ENCODE measurements at places on chromosomes 5 and 9. TPM values are rescaled to one million over a fixed set of nuclear protein-coding genes. Genes with fewer than 3 reads are reported as not detected.

DNA sequence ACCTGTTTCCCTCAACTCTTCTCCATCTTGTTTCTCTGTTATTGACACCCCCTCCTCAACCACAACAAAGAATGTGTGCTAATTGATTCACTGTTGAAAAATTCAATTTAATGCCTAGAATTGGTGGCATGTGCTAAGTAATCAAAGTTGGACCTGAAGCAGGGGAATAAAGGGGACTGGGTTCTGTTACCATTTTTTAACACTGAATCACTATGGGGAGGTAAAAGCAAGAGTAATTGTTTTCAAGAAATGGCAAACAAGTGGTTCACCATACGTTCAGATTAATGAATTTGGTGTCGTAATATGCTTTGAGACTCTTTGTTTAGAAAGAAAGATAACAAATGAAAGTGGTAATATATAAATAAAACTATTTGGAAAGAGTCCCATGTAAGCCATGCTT lies 17.0 kb upstream of the SSBP2 start:
- no peak for DNase-seq

- no peak for DNase-seq
Observed at GRCh38 chr5:103259705-103260355, 1.3 kb downstream of the MACIR start.

GRCh38 chr9:124149992-124150391 lies 107.8 kb upstream of the NEK6 start:
- no peak for DNase-seq

GRCh38 chr5:147567917-147568598 lies 58.2 kb upstream of the DPYSL3 start:
- DNase-seq: peak; percentile 67

- DNase-seq: no peak
Observed at GRCh38 chr5:171226096-171226754, 82.8 kb upstream of the TLX3 start.

- DNase-seq: no peak
Observed at GRCh38 chr5:4042311-4042710, 446.7 kb downstream of the IRX1 start.

- no peak for DNase-seq
Observed at GRCh38 chr5:151647320-151647861, 39.3 kb downstream of the SPARC start.

DNA sequence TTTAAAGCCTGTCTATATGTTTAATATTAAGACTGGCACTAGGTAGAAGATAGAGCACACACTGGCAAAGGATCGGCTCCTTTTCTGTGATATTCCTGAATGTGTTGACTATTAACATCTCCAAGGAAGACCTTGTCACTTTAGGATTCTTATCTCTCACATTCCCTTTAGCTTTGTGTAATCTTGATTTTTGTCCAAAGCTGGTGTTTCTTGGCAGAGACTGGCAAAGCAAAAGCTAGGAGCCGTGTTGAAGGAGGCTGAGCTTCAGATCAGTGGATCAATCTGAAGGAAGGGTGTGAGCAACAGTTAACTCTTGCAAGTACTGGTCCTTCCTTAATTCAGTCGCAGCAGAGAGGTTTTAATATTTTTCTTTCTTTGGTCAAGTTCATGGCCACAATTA lies 830.4 kb upstream of the ZNF608 start:
- no peak for DNase-seq

DNA sequence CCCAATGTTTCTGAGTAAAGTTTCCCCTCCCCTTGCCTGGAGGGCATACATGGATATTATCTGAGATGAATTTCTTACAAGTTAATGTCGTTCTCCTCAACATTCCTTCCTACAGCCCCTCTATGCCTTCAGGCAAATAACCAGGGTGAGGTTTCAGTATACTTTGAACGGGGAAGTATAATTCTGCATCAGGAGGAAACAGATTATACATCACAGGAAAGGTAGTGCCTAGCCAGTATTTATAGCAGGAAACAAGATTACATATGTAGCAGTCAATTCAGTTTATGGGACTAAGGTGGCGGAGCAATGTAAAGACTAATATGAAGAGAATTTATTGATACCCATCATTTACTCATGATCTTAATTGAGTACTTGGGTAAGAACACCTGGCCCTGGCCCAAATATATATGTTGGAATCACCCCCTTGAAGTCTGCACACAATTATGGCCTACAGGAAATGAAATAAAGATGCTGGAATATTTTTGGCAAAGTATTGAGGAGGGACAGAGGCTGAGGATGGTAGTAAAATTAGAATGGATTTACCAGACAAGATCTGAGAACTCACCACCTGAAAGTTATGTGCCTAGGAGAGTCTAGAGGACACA lies 661.1 kb downstream of the PTPRD start:
- DNase-seq: no peak

DNA sequence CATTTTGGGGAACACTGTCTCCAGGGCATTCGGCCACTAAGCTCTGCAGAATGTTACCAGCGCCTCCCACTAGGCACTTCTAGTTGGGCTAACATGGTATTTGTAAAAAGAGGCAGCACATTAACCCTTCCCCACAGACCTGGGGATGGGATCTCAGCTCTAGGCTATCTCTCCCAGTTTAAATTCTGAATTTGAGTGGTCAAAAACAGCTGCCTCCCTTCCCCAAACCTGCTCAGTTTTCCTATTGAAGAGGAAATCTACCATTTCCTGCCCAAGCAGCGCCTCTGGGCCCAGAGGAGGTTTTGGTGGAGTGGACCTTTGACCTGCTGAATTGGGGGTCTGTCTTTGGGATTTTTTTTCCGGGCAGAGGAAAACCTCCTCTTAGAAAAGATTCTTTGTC lies 53.2 kb downstream of the ENC1 start:
- DNase-seq: no peak

DNA sequence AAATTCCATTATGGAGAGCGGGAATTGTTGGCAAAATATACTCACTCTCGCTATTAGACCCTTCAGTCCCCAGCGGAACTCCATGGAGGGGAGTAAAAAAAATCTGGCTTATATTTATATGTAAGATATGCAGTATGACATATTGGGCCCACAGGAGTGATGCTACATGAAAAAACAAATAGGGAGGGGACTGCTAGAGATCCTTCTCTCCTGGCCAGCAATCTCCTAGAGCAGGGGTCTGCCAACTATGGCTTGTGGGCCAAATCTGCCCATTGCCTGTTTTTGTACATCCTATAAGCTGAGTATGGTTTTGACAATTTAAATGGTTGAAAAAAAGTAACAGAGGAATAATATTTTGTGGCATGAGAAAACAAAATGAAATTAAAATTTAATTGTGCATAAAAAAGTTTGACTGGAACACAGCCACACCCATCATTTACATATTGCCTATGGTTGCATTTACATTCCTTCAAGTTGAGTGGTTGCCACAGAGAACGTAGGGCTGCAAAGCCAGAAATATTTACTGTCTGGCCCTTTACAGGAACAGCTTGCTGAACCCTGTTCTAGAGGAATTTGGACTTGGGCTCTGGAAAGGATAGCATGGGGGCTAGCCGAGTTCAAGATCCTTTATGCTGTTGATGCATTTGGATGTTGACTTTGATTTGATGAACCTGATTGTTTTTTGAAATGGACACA lies 197.3 kb upstream of the CLINT1 start:
- DNase-seq: no peak

DNA sequence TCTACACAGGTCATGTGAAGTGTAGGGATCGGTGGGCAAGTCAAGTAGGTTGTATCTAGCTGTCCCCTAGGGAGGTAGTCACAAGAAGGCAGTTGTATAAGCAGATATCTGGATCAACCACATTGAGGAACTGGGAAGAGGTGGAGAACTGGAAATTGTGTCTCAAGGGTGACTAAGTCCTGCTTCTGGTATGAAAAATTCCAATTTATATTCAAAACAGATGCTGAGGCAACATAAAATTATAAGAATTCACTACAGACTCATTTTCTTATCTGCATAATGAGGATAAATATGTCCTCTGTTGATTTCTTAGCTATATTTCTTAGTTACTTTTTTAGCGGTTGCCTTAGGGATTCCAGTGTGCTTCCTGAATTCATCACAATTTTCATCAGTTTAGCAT lies 46.8 kb downstream of the GALNT12 start:
- DNase-seq: no peak

- no peak for DNase-seq
Observed at GRCh38 chr5:77852068-77852513, 76.0 kb upstream of the TBCA start.

GRCh38 chr5:176812269-176813259 lies 2.2 kb downstream of the UNC5A start:
- peak; percentile 42 for DNase-seq

- DNase-seq: no peak
Observed at GRCh38 chr5:25554077-25554476, 909.3 kb upstream of the CDH10 start.

DNA sequence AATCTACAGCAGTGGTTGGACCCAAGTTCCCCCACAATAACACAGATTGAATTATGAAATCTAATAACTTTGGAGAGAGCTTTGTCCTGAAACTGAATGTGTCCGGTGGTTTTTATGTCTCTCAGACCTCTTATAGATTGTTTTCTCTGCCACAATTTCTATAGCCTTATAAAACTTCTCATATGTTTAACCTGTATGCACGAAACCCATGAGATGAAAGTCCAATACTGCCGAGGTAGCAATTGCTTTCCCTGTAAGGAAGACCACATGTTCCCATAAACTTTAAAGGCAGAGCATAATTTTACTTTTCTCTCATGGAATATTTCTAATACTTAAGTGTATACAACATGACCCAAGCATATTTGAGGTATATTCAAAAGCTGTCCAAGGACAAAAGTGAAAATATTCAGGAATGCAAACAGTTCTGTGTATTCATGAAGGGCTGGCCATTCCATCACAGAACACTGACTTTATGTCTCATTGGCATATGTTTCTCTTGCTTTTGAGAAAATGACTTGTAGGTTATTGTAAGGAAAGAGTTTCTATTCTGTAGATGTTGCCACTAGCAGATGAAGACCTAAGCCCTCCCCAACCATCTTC lies 94.4 kb upstream of the TLE4 start:
- DNase-seq: peak; percentile 36

- peak; percentile 7 for DNase-seq
Observed at GRCh38 chr9:87292449-87293191, 205.0 kb upstream of the DAPK1 start.

DNA sequence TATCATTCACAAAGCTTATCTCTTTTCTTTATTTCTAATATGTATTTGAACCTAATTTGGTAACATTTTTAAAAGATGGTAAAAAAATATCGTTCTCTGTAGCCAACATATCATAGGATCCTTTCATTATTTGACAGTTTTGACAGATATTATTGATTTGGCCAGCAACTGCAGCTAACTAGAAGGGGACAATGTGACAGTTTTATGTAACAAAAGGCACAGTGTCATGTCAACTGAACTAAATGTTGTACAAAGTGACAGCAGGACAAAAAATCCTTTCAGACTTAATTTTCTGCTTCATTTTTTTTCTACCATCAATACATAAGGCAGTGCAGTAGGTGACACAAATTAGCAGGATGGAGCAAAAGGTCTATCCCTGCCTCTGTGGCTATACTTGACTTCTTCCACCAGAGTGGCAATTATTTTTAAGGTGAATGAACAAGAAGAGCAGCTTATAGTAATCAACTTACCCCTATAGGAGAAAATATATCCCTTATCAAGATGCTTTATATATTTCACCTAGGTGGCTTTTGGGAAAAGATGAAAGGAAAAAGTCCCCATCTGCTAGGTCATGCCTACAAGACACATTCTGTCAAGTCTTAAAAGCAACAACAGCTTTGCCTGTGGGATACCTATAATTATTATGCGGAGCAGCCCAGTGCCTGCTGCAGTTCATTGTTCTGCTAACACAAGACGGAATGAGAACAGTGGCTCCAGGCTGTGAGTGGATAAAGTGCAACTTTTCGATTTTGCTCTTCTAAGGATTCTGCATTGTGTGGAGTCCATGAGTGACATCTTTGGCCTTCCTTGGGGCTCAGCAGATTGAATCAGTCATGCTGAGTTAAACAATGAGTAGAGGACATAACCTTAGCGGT lies 694.9 kb downstream of the ISL1 start:
- DNase-seq: no peak

GRCh38 chr5:119243888-119244287 lies 111.9 kb upstream of the TNFAIP8 start:
- DNase-seq: no peak

GRCh38 chr5:144167998-144168397 lies 2.5 kb downstream of the YIPF5 start:
- DNase-seq: no peak

The PPP3R2 gene
- not detected for total RNA-seq

The MRPS2 gene
- 21.3 TPM for total RNA-seq

The PCDHB9 gene
- total RNA-seq: 3.8 TPM

The OTULINL gene
- 0.58 TPM for total RNA-seq

The PDZD2 gene
- total RNA-seq: not detected

The IL9 gene
- total RNA-seq: not detected

The FBXO10 gene
- total RNA-seq: 5.1 TPM

The IFNA13 gene
- not detected for total RNA-seq

All from SJSA1 (cell line).